ENCODE measurements at places on chromosomes 12 and 14.

DNA sequence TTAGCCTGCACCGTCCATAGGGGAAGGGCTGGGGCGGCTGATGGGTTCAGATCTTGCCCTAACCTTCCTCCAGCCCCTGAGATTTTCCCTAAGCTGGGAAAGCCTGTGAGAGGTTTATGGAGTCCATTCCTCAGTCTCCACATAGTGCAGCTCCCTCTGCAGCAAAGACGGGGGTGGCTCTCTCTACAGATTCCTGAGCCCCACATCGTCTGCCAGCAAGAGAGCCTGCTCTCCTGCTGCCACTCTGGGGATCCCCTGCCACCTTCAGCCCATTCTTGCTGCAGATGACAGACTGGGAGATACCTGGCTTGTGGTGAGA, 3.1 kb downstream of the SMIM41 start:
- no peak for DNase-seq

GRCh38 chr14:65703521-65703920, 291.0 kb downstream of the FUT8 start:
- DNase-seq, result no peak

DNA sequence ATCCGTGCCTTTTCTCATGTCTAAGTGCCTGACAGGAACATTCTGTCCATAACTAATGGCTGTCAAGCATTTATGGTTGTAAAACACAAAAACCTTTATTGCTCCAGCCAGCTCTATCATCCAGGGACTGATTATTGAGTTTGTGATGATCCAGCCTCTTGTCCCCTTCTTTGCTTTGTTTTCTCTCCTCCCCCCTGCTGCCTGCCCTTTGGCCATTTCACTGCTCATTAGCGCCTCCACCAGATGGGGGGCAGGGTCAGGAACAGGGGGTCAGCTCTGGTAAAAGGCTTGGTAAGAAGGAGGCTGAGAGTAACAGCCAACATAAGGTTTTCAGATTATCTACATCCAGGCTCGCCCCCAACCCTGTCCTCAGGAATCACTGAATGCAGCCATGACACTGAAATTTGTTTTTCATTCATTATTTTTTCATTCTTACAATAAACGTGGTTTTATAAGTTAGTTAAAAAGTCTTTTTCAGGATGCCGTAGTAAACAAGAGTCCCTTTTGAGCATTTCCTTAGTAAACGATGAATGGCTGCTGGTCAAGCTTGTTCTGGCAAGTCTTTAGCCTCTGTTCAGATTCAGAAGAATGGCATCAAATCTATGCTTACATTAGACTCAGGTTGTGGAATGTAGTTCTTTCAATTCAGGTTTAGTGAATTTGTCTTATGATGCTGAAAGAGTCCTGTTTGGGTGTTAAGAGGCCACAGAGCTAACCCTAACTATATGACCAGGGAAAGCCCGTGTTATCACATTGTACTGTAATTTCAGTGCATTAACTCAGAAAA, 21.7 kb downstream of the HMGA2 start:
- DNase-seq, result no peak

DNA sequence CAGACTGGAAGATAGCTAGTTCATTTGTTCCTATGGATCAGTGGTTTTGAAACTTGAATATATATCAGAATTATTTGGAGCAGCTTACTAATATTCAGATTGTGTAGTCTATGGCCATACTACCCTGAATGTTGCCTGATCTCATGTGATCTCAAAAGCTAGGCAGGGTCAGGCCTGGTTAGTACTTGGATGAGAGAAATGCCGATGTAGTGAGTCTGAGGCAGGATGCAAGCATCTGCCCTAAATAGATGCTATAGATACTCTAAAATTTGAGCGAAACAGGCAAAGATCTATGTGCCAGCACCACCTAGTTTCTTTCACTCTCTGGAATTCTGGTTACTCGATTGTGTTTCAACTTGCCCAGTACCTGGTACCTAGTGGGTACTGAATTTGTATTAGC, 40.9 kb downstream of the FRMD6 start:
- DNase-seq, result no peak

- peak; percentile 9 for DNase-seq
Observed at GRCh38 chr14:32367516-32367915, 38.4 kb downstream of the AKAP6 start.

- no peak for DNase-seq
Observed at GRCh38 chr14:104572668-104573067, 6.9 kb upstream of the C14orf180 start.

DNA sequence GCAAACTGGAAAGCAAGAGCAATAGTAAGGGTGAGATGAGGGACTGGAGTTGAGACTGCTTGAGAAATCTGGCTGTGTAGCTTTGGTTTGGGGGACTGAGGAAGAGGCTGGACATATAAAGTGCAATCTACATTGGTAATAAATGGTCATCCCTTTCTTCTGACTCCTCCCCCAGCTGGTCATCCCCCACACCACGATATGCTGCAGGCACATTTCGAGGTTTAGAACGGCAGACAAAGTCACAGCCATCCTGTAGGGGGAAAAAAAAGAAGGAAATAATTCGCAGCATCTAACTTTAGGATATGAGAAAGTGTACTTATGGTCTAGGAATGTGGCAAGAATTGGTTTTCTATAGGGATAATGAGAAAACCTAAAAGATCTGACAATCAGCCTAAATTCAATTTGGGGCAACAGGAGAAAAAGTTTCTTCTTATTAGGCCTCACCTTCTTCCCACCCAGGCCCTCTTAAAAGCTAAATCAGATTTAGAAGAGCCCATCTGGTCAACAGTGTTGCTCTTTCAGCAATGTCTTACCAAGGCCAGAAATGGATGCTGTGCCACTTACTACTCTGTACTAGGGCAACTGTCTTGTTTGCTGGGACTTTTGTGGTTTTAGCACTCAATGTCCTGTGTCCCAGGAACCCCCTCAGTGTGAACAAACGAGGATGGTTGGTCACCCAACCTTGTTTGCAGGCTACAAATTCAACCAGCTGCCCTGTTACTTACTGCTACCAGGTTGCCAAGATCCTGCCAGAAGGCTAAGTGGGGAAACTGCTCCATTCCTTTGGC, 7.6 kb downstream of the M6PR start:
- DNase-seq, result no peak

DNA sequence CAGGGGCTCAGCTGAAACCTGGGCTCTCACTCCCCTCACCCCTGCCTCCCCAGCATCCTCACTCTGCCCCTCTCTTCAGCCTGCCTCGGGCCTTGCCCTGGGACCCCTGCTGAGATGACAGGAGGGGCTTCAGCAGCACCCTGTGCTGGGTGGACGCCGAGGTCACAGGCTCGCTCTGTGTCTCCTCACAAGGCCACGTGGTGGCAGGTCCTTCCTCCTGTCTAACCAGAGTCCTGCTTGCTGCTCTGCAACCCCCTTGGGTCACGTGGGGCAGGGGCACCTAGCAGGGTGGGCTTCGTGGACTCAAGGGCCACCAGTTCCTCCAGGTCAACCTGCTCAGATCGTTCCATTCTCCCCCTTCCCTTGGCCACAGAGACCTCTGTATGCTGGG, 90.4 kb downstream of the TMEM121 start:
- no peak for DNase-seq

DNA sequence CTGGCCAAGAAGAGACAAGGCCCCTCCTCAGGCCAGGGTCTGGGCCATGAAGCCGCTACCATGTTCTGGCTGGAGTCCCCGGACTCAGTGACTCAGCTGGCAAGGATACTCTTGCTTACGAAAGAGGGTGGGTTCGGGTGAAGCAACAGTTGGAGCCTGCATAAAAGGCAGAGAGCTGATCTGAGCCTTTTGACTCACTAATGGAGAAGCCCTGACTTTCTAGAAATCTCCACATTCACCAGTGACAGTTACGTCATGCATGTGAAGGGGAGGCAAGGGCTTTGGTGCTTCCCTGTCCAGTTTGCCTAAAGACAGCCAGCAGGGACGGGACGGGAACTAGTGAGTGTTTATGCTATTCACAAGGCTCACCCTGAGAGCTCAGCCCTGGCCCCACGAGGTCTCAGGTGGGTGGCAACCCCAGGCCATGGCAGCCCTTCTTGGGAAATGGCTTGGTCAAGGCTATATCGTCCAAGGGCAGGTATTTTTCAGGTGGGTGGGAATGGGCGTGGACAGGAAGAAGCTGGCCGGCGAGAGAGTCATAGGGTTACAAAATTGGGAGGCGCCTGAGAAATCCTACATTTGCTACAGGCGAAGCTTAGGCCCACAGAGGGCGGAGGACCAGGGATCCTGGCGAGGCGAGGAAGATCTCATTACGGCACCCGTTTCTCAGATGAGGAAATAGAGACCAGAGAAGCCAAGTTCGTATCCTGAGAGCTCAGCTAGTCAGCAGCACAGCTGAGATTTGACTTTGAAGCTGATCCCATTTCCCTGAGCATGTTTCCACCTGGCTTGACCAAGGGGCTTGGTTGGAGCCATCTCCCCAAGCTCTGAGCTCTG, 314.6 kb downstream of the BCL11B start:
- no peak for DNase-seq

DNA sequence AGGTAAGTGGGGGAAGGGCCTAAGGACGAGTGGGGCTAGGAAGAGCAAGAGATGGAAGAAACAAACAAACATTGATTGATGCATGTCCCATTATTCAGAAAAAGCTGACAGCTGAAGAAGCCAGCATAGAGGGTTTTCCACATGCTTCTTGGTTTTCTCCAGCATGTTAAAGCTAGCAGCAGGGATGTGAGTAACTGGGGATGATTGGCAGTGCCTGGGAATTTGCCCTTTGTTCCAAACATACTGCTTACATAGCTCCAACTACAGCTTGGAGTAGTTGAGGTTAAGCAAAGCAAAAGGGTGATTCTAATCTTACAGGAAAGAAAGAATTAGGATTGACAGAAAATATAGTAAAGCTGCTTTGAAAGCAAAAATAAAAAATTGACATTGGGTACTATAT, 68.0 kb upstream of the IFNG-AS1 start:
- DNase-seq, result no peak

All from MM.1S (cell line).